Cerebellar cortex (tissue), 1 donor: ENCODE measurements at places on chromosomes 13 and 19.

- peak; percentile 74 for DNase-seq
Measured at GRCh38 chr13:101127741-101128353, 288.5 kb downstream of the NALCN start.

GRCh38 chr13:65860306-65860705 lies 1369.8 kb downstream of the PCDH9 start:
- DNase-seq = no peak

- no peak for DNase-seq
Measured at GRCh38 chr13:109575821-109576220, 210.6 kb downstream of the IRS2 start.

DNA sequence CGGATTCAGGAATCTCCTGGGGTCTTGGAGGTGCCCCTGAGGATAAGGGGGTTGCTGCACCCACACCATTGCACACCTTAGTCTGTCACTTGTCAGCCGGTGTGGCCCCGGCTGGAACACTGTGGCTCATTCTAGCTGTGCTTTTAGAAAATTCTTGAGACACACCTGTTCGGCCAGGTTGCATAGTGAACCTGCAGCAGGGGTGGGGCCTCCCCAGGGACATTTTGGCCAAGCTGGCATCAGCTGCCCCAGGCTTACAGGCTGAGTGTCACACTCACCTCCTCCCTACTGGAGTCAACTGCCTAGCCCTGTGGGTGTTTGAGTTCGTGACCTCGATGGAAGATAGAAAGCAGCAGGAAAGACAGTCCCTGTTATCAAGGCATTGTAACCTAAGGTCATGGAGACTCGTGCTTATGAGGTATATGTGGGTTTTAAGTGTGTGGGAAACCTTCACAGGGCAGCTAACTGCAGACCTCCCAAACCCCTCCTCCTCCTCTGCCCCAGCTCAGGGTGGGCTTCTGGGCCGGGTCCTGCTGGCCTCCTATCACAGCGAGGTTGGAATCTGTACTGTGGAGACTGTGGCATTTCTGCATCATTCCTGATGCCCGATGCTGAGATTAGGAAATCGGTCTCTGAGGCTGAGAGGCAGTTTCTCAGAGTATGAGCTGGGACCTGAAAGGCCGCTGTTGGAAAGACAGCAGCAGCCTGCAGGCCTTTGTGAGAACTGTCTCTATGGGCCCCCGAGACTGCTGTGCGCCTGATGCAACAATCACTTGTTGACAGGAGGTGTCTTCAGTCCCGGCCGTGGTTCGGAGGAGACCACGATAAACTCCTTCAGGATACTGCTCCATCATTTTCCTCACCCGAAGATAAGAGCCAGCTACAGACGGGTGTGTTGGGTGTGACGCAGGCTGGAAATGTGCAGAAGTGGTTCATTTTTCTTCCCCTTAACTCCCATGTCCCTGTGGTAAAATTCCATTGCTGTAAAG lies 72.2 kb downstream of the ATP11A start:
- no peak for DNase-seq

GRCh38 chr13:73849292-73849691 lies 284.9 kb downstream of the KLF12 start:
- DNase-seq = no peak

GRCh38 chr19:18317961-18318800 lies 4.7 kb downstream of the LSM4 start:
- no peak for DNase-seq

- no peak for DNase-seq
Measured at GRCh38 chr13:48123812-48124211, 28.9 kb upstream of the MED4 start.

- DNase-seq = no peak
Measured at GRCh38 chr13:50073340-50073739, 58.1 kb downstream of the KCNRG start.

GRCh38 chr19:53772943-53773342 lies 51.2 kb downstream of the NLRP12 start:
- DNase-seq = peak; percentile 54

DNA sequence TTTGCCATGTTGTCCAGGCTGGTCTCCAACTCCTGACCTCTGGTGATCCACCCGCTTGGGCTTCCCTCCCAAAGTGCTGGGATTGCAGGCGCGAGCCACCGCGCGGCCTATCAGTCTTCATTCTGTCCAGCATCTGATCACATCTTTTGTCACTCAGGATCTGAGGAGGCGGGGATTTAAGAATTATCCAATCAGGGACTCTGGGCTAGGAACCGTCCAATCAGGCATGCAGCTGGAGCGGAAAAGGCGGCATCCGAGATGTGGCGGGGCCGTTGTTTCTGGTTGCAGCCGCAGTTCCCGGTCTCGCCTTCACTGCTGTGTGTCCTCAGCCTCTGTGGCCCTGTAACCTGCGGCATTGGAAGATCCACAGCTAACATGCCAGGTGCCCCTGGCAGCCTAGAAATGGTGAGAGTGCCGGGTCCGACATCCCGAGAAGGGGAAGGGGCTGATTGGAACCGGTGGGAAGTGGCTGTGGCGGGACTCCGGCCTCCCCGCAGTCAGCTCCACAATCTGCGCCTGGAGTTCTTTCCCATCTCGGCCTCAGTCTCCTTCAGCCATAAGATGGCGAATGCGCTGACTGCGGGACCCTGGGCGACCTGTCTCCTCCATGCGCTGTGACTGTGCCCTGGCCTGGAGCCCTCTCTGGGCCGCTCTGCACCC lies at the start of gene ZNF729:
Gene ZNF729, plus strand, starts transcription at position 291 of the 660 bp plus-strand sequence. Its CDS starts 85 bp downstream, at position 376.
- no peak for DNase-seq

- no peak for DNase-seq
Measured at GRCh38 chr13:27536361-27537101, 83.8 kb downstream of the LNX2 start.

- DNase-seq = no peak
Measured at GRCh38 chr13:46962281-46962941, 65.6 kb upstream of the HTR2A start.

GRCh38 chr13:69287050-69287698 lies 820.5 kb upstream of the ATXN8OS start:
- DNase-seq = no peak
